ENCODE measurements at places on chromosomes 4 and X.

- DNase-seq: no peak
Measured at GRCh38 chrX:124097116-124097515, 135.6 kb downstream of the STAG2 start.

DNA sequence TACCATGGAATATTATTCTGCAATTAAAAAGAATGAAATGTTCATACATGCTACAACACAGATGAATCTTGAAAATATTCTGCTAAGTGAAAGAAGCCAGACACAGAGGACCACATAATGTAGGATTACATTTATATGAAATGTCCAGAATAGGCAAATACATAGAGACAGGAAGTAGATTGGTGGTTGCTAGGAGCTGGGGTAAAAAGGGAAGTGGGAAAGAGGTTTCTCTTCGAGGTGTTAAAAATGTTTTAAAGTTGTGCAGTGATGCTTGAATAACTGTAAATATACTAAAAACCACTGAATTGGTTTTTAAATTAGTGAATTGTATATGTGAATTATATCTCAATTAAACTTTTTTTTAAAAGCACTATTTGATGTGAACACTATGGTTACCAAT lies 3.6 kb upstream of the NXT2 start:
- no peak for DNase-seq

GRCh38 chr4:128831531-128832242 lies 22.2 kb downstream of the JADE1 start:
- peak; percentile 75 for DNase-seq

DNA sequence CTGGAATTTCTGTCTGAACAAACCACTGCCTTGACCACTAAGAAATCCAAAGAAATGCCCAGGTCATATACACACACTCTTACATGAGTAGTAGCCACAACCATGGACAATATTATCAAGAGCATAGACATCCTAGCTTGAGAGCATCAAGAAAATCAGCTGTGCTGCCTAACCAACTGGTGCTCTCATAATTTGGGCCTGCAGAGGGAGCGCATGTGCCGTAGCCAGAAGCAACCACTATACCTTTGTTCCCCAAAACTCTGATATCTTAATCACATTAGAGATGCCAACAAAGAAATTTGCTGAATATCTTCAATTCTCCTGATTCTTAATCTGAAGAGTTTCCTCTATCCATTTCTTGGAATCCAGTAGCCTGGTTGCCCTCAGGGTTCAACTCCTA lies 163.6 kb downstream of the ZNF674 start:
- no peak for DNase-seq

GRCh38 chr4:158870626-158871334 lies 102.0 kb downstream of the FNIP2 start:
- DNase-seq: no peak

DNA sequence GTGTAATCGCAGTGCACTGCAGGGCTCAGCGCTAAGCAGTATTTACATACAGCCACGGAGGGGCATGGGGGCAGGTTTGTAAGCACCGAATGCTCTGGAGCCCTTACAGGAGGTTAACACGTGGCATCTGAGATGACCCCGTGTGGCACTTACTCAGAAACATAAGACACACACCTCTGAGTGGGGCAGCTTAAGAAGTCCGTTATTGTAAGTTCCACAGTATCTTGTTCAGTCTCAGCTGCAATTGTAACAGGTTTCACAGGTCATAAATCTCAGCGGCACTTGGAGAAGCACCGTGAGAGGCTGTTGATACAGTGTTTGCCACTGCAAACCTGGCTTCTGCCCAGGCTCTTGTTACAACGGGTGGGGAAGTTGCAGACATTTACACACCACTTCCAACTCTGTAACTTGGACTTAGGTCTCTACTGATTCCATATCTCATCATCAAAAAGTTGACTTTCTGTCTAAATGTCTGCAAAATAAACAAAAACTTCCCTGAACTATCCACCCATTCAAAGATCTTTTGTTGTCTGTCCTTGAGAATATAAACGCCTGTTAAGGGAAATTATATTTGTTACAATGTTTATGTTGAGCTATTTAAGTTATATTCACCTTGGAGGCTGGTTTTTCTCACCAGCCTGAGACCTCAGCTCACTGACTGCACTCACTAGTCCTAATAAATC lies 10.3 kb downstream of the CPLX1 start:
- DNase-seq: no peak

DNA sequence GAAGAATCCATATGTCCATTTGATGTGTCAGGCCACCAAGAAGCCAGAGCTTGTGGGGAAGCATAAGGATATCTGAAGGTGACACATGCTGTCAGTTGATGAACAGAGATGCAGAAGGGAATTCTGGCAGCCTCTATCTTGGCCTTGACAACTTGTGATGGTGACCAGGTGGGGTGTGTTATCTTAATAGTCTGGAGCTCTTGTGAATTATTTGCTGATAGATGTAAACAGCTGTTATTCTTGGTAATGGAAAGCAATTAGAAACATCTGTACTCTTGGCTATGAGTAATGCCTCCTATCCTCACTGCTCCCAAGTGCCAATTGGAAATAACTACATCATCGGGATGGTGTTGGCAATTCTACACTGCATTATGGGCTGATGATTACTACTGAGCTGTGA lies 51.9 kb downstream of the NAA11 start:
- no peak for DNase-seq

GRCh38 chr4:85522836-85523235 lies 47.9 kb downstream of the ARHGAP24 start:
- no peak for DNase-seq

All from NCI-H748 treated with DMSO at 0.1 percent for 48 hours (cell line).